ENCODE measurements at places on chromosomes 16 and 17.

- no peak for DNase-seq
These were observed 77.7 kb downstream of the AATF start for GRCh38 chr17:37026531-37026869.

GRCh38 chr17:38333635-38334295 is 10.0 kb downstream of the GPR179 start:
- peak; percentile 33 for DNase-seq

- DNase-seq: peak; percentile 83
These were observed 23.0 kb upstream of the EIF1 start for GRCh38 chr17:41665566-41666236.

DNA sequence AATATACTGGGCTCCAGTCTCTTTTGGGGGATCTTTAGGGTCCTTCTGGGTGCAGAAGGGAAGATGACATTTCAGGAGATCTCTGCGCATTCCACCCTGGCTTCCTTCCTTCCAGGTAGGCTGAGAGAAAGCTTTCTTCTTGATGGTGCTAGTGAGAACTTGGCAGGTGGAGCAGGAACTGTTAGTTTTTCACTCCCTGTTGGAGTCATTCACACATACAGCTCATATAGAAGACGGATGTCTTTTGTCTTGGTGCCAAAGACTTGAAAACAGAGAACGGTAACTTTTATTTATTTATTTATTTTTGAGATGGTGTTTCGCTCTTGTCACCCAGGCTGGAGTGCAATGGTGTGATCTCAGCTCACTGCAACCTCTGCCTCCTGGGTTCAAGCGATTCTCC is 43.9 kb downstream of the PITPNC1 start:
- no peak for DNase-seq
